Astrocyte of the cerebellum (primary cell): ENCODE measurements at places on chromosomes 3 and 15.

DNA sequence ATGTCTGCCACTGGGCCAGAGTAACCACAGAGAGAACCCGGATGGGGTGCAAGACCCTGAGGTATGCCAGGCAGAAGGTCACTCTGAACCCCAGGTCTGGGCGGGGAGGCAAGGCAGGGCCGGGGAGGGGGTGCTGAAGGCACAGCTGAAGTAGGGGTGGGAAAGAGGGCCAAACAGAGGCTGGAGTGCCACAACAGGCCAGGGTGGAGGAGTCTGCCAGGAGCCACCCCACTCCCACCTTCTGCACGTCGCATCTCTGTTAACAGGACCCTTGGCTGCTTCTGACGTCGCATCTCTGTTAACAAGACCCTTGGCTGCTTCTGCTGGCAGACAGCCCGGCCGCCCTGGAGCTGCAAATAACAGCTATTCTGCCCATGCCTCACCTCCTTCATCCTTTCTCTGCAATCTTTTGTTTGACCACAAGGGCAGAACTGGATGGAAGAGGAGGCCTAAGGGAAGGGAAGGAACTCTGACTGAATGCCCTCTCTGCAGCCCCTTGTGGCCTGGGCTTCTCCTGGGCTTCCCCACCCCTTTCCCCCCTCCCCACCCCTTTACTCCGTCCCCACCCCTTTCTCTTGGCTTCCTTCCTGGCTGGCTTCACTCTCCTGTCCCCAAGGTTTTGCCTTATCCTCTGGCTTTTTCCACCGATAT lies 20.6 kb upstream of the FBLN2 start:
- DNase-seq = no peak

GRCh38 chr3:101527441-101527840 lies 14.4 kb upstream of the SENP7 start:
- no peak for DNase-seq

DNA sequence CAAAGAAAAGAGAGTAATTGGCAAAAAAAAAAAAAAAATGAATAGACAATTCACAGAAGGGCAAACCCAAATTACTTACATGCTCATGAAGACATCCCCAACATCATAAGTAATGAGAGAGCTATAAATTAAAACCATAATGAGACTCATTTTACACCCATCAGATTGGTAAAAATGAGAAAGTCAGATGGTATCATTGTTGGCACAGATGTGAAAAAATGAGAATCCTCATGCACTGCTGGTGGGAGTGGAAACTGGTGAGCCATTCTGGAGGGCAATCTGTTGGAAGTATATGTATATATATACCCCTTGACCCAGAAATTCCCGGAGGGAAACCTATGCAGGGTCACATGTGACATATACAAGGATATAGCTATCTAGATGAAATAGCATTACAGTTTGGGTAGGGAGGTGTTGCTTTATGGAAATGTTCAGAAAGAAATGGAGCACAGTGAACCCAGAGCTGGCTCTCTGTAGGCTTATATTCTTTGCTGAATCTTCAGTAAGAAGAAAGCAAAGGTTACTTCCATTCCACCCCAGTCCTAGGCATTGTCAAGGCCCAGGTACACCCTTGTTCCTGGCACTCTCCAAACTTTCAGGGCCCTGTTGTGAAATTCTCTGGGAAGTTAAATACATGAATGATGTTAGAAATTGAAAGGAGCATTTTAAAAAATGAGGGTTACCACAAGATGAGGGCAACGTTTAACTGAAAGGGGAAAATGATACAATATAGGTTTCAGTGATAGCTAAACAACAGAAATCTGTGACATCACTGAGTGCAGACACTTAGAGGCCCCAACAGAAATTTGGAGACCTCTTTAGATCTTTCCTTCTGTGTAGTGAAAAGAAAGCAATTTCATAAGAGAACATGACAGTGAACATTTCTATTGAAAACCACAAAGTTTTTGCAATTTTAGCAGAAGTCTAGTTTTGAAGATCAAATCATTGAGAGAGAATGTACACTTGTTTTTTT lies 132.7 kb upstream of the TPRG1 start:
- DNase-seq = no peak

- DNase-seq = no peak
Observed at GRCh38 chr15:64205202-64205601, 42.4 kb upstream of the PPIB start.

DNA sequence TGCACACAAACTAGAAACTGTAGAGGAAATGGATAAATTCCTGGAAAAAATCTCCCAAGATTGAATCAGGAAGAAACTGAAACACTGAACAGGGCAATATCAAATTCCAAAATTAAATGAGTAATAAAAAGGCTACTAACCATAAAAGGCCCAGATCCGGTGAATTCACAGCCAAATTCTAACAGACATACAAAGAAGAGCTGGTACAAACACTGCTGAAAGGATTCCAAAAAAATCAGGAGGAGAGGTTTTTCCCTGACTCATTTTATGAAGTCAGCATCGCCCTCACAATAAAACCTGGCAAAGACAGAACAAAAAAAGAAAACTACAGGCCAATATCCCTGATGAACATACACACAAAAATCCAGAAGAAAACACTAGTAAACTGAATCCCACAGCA lies 462.4 kb upstream of the THBS1 start:
- DNase-seq = peak; percentile 89

- DNase-seq = no peak
Observed at GRCh38 chr3:29282427-29283230, 1.8 kb downstream of the RBMS3 start.

DNA sequence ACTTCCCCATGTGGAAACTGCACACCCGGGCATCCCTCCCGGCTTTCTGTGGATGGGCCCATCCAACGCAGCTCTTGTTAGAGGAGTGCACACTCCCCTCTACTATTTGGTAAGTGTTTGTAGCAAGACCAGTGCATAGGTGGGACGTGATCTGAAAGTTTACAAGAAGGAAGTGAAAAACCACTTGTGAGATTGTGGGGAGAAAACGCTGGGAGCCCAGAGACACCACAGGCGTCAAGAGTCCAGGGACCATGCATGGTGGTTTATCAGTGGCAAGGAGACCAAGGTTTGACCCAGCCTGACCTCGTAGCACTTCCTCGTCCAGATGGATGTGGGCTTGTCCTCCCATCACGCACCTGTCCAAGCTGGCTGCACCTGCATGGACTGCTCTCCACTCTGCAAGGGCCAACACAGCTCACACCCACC lies 51.6 kb downstream of the ATP10A start:
- DNase-seq = no peak

- no peak for DNase-seq
Observed at GRCh38 chr15:63276342-63277037, 915 bp upstream of the APH1B start.
